ENCODE measurements at places on chromosomes 3 and 15.

GRCh38 chr3:117019082-117019713 is 309.6 kb downstream of the TUSC7 start:
- DNase-seq, result no peak

- DNase-seq, result no peak
Measured at GRCh38 chr3:74434406-74434805, 180.1 kb downstream of the CNTN3 start.

GRCh38 chr3:33879540-33879939 is 81.1 kb downstream of the PDCD6IP start:
- DNase-seq, result no peak

GRCh38 chr3:117439812-117440211 is 730.2 kb downstream of the TUSC7 start:
- no peak for DNase-seq

DNA sequence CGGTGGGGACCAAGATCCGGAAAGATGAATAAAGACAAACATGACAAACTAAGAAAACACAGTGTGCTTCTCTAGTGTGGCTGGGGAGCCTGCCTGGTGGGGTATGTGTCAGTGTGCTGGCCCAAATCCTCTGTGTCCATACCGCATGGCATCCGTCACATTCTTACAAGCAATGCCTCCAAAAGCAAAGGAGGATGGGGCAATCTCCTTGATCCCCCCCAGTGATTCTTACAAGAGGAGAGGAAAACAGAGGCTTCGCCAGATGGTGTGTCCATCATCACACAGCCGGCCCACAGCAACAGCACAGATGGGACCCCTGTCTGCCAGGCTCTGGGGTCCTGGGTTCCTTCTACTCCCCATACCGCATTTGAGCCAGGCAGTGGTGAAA is 558 bp upstream of the IL17RC start:
- DNase-seq, result no peak

DNA sequence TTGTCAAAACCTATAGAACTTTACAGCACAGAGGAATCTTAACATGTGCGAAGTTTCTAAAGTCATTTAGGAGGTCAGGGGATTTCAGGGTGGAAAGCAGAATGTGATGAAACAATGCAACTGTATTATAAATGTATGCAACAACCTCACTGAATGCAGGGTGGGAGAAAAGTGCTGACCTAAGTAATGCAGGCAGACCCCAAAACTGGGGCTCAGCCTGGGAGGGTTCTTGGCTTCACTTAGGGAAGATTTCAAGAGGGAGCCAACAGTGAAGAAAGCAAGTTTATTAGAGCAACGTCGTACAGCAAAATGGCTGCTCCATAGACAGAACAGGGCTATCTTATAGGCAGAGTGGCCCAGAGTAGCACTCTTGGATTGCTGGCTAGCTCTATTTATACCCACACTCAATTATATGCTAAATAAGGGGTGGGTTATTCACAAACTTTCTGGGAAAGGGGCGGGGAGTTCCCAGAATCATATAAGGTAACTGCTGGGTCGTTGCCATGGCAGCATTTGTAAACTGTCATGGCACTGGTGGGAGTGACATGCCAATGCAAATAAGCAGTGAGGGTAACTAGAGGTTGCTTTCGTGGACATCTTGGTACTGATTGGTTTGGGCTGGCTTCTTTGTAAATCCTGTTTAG is 14.2 kb upstream of the CAND2 start:
- no peak for DNase-seq

- DNase-seq, result no peak
Measured at GRCh38 chr15:41975669-41976068, 3.3 kb upstream of the EHD4 start.

- no peak for DNase-seq
Measured at GRCh38 chr3:95424279-95424678, 1361.4 kb downstream of the NSUN3 start.

- DNase-seq, result no peak
Measured at GRCh38 chr15:59794229-59794886, 105.2 kb upstream of the BNIP2 start.

- no peak for DNase-seq
Measured at GRCh38 chr3:150449169-150449721, 41.1 kb downstream of the TSC22D2 start.

GRCh38 chr3:83434880-83435587 is 1523.8 kb upstream of the CADM2 start:
- DNase-seq, result no peak

DNA sequence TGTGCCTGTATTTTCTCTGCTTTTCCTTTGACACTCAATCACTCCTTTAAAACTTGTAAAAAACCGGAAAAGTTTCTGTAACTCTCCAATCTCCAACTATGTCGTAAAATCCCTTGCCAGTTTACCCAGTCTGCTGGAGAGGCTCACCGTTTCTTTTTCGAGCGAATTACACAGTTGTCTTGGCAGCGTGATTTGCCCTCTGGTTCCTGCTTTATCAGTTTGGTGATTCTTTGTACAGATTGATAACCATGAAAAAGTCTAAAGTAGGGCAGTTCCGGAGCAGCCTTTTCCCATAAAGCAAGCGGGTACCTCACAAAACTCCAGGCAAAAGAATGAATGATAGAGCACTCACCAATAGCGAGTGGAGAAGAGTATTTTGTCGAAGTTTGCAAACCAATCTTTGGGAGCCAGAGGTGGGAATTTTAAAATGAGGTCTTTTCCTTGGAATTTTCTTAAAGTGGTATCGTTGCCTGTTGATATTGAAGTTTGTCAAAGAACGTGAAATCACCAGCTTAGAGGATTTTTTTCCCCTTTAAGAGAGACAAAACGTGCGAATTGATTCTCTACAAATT is at the start of gene TTC23:
TTC23 (minus strand) TSS at position 312 of the 572 bp plus-strand sequence. CDS start 20,869 bp downstream, outside the sequence.
- no peak for DNase-seq

DNA sequence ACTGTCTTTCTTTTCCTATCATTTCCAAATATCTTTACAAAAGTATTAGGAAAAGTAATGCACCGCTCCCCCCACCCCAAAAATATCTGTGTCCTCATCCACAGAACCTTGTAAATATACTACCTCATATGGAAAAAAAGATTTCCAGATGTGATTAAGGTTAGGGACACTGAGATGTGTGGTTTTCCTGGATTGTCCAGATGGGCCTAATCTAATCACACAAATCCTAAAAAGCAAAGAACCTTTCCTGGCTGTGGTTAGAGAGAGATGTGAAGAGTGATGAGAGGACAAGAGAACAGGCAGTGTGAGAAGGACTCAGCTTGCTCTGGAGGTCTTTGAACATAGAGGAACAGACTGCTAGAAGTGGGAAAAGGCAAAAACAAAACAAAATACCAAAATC is 77.7 kb downstream of the ROBO1 start:
- no peak for DNase-seq

- DNase-seq, result no peak
Measured at GRCh38 chr3:170497207-170498095, 78.8 kb downstream of the CLDN11 start.

- no peak for DNase-seq
Measured at GRCh38 chr15:54277834-54278233, 299.6 kb downstream of the UNC13C start.

- DNase-seq, result no peak
Measured at GRCh38 chr3:37944391-37944842, 46.2 kb upstream of the VILL start.

- no peak for DNase-seq
Measured at GRCh38 chr3:111519178-111519855, 22.7 kb upstream of the CD96 start.

DNA sequence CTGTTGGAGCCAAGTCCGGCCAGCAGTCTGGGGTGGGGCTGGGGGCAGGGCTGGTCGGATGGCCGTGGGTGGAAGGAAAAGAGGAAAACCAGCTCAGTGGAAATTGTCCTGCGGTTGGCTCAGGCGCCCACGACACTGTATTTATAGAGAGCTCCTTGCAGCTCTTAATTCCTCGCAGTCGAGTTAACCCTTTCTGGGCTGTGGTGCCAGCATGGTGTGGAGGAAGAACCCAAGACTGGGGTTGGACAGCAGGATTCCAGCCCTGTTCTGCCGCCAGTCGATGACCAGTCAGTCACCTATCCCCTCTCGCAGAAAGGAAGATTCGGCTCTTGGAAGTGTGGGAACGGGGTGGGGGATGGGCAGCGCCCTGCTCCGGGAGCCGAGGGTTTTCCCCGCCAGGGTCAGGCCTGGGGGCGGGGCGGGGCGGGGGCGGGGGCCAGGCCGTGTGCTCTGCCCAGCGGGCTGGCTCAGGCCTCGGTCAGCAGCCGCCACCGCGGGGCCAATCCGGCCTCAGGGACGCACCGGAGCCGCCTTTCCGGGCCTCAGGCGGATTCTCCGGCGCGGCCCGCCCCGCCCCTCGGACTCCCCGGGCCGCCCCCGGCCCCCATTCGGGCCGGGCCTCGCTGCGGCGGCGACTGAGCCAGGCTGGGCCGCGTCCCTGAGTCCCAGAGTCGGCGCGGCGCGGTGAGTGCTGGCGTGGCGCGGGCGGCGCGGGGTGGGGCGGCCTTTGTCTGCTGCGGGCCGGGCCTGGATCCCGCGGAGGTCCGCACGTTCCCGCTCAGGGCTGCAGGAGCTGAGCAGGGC is at the start of gene CD276:
CD276 (plus strand) TSS at position 607 of the 804 bp plus-strand sequence. CDS start 15,257 bp downstream, outside the sequence.
- DNase-seq, result no peak

GRCh38 chr3:54698054-54698453 is 229.8 kb downstream of the LRTM1 start:
- no peak for DNase-seq

DNA sequence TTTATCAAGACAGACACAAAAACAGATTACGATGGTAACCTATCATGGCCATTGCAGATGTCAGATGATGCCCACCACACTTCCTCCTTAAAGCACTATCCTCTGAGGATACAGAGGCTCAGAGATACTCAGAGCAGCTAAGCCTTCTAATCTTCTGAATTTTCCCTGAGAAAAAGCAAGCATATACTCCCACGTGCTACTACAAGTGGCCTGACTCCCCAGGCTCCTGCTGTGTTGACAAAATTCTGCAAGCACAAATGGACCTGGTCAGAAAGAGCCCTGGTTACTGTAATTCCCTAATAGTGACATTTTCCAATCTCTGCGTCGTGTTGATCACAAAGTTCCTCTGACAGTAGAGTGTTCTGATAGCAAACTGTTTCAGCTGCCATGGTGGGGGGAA is 207.1 kb downstream of the KCNMB2 start:
- DNase-seq, result no peak

DNA sequence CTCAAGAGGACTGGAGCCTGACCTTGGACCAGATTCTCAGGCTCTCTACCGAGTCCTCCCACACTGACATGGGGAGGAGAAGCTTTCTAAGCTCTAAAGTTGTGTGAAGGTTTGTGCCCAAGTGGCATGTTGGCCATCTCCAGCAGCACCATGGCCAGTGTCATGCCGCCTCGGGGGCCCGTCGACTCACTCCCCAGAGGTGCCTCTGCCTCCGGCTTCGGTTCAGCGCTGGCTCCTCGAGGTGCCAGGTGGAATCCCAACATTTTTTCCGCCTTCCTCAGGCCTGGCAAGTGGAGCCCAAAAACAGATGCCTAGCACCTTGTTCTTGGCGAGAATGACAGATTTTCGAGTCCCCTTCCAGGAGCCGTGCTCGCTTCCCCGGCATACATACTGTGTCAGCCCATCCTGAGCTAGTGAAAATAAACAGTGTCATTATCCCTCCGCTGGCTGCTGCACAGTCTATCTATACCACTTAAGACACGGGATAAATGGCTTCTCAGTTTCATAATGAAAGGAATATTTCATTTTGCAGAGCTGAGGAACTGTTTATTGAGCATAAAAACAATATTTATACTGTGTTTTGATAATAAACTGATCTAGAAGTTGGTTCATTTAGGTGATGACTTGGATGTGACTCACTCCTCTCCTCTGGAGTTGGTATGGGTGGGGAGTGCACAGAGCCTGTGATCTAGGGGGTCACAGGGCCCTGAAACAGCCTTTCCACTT is 328.5 kb upstream of the TLE3 start:
- DNase-seq, result no peak

DNA sequence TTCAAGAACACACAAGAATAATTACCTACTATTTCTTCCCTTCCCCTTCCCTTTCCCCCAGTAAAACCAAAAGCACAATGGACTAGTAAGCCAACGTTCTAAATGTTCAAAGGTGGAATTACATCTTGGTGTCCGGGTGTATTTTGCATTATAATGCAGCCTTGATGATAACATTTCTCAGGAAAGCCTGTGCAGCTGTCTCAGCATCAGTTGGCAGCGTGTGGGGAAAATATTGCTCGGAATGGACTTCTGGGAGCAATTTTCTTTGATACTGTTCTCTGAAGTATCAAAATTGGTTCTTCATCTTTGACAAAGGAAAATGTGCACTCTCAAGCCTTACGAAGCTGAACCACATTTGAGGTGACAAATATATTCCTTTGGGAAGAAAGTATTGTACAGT is 198.9 kb downstream of the AGBL1 start:
- no peak for DNase-seq

- DNase-seq, result no peak
Measured at GRCh38 chr3:118628704-118629341, 405.8 kb downstream of the IGSF11 start.

DNA sequence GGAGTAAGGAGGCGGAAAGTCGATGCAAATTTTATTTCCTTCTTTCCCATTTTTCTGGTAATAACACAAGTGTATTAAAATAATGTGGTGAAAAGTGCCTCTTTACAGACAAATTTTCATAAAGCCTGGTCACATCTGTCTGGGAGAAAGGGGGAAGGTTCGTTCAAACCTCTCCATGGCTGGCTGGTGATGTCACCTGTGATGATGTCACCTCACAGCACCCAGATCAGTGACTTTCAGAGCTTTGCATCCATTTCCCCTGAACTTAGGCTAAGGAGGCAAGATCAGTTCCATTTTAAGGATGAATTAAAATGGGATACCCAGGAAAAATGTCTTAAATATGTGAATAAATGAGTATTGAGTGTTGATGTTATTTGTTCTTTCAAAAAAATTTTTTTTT is 34.1 kb downstream of the ATP10A start:
- no peak for DNase-seq

GRCh38 chr3:81492040-81492439 is 269.4 kb downstream of the GBE1 start:
- no peak for DNase-seq

DNA sequence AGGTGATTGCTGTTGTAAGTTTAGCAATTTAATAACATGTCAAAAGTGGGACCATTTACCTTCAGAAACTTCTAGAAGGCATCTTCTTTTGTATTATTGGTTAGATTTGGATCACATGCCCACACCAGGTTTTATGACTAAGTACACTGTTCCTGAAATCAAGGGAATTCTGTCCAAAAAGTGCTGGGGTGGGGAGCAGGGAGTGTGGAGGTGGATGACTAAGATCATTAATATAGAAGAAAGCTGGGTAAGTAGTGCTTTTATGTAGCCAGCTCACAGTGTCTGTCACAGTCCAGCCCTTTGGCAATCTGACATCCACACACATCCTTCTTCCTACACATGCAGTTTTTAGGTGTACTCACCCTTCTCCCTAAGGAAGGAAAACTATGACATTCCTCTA is 120.0 kb downstream of the TMCO5A start:
- DNase-seq, result no peak

DNA sequence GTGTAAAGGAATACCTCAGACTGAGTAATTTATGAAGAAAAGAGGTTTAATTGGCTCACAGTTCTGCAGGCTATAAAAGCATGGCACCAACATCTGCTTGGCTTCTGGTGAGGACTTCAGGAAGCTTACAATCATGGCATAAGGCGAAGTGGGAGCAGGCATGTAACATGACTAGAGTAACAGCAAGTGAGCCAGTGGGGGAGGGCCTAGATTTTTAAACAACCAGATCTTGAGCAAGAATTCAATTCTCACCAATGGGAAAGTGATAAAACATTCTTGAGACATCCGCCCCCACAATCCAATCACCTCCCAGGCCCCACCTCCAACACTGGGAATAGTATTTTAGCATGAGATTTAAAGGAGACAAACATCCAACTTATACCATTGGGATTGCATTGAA is 44.2 kb upstream of the BCL2A1 start:
- no peak for DNase-seq

Data from activated CD4-positive, CD25-positive, alpha-beta regulatory T cell (primary cell).